Cardiac atrium fibroblast (primary cell): ENCODE measurements at places on chromosomes 2 and 18. TPM values are rescaled to one million over a fixed set of nuclear protein-coding genes. Genes with fewer than 3 reads are reported as not detected.

The TTC39C gene
- total RNA-seq, result 8.8 and 11.0 TPM in 2 replicates

The CCDC102B gene
- total RNA-seq, result 13.4 and 21.1 TPM in 2 replicates

The ARHGEF4 gene
- 2.1 and 4.9 TPM in 2 replicates for total RNA-seq

The ZC3H6 gene
- total RNA-seq, result 1.5 and 2.2 TPM in 2 replicates

The CROCC2 gene
- 1.8 TPM in 1 of 2 replicates, not detected in the other for total RNA-seq

The ATP6V1B1 gene
- total RNA-seq, result 1.1 and 2.2 TPM in 2 replicates

The MAB21L4 gene
- not detected in 2 replicates for total RNA-seq

The MAPRE2 gene
- total RNA-seq, result 20.6 and 22.0 TPM in 2 replicates

The FKBP7 gene
- total RNA-seq, result 29.5 and 37.4 TPM in 2 replicates

The TWIST2 gene
- 42.2 and 57.0 TPM in 2 replicates for total RNA-seq

The RAMP1 gene
- 8.1 and 13.8 TPM in 2 replicates for total RNA-seq

The UBXN4 gene
- 40.0 and 40.6 TPM in 2 replicates for total RNA-seq

The FAM124B gene
- total RNA-seq, result 1.8 and 4.5 TPM in 2 replicates

The ERFE gene
- total RNA-seq, result 7.3 and 24.2 TPM in 2 replicates
